ENCODE measurements at places on chromosomes 7 and 10.
A peak's percentile ranks its signal among the peaks of the same experiment; 100 is the strongest.

DNA sequence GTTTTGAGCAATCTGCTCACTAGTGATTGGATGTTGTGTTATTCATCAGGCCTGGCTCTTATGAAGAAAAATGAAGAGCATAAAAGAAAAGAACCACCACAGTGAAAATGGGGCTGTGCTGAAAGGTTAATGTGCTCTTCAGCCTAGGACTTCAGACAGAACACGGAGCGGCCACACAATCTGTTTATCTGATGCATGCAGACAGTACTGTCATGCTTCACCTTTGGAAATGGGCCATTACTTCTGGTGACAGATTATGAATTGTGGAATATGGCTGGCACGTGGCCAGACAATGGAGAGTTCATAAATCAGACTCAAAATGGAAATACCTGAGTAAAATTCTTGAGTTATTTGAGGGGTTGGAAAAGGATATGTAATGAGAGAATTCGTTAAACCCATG, 86.0 kb upstream of the NOBOX start:
- no peak for DNase-seq

DNA sequence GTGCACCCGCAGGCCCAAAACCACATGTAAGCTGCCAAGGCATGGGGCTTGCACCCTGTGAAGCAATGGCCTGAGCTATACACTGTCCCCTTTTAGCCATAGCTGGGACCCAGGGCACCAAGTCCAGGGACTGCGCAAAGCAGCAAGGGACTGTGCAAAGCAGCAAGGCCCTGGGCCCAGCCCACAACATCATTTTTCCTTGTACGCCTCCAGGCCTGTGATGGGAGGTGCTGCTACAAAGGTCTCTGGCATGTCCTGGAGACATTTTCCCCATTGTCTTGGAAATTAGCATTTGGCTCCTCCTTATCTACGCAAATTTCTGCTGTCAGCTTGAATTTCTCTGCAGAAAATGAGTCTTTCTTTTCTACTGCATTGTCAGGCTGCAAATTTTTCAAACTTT, 24.8 kb downstream of the ARHGAP19 start:
- no peak for DNase-seq

DNA sequence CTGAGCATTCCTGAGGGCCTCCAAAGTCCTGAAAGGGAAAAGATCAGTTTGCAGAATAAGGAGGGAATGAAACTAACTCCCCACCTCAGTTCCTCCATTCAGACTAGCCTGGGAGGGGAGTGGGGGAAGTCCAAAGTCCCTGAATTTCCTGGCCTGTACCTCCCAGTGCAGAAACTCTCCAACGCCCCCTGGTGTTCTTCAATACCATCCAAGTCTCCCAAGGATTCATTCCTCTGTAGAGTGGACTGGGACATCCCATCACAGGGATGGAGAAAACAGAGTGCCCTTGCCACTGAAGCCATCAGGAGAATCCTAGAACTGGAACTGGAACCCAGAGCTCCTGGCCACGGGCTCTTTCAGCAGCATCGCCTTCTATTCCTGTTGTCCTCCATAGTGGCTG, 1.6 kb upstream of the COL13A1 start:
- no peak for DNase-seq

DNA sequence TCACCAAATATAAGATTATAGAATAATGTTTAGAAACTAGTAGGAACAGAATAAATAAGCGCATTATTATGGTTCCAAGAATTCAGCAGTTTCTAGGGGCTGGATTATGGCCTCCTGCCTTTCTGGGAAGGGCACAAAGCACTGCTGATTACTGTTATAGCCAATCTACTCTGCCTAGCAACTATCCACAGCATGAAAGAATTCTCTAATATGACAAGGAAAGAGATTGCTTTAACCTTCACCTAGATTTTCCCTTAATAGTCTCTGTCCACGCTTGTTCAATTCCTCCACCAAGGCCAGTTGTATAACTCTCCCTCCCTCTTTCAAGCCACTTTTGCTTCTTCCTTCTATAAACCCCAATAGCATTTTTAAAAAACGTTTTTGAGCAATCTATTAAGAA, 1033.6 kb upstream of the LRRTM3 start:
- no peak for DNase-seq

- DNase-seq = no peak
Measured at GRCh38 chr10:63700631-63701156, 179.5 kb downstream of the REEP3 start.

DNA sequence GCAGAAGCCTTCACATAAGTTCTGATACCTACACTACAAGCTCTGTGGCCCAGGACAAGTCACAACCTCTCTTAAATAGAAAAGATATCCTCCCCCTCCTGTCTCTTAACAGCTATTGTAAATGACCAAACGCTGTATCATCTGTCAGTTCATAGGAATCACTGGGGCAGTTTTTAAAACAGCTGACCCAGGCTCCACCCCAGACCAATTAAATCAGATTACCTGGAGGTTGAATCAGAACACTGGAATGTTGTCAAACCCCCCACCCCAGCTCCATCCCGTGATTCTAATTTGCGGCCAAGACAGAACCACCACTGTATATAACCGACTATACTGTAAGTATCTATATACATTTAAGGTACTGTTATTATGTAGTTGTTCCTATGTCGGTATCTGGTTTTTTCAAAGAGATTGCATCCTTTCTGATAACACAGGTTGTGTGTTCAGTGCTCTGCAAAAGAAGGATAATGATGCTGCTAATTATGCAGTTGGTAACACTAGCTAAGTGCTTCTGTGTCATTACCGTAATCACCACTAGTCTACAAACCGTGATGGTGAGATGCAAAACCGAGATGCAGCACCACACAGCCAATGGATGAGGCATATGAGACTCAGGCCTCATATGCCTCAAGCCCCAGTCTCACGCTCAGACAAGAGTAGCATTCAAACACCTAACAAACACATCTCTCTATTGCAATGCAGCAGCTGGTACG, 47.4 kb downstream of the TNS3 start:
- DNase-seq = no peak

DNA sequence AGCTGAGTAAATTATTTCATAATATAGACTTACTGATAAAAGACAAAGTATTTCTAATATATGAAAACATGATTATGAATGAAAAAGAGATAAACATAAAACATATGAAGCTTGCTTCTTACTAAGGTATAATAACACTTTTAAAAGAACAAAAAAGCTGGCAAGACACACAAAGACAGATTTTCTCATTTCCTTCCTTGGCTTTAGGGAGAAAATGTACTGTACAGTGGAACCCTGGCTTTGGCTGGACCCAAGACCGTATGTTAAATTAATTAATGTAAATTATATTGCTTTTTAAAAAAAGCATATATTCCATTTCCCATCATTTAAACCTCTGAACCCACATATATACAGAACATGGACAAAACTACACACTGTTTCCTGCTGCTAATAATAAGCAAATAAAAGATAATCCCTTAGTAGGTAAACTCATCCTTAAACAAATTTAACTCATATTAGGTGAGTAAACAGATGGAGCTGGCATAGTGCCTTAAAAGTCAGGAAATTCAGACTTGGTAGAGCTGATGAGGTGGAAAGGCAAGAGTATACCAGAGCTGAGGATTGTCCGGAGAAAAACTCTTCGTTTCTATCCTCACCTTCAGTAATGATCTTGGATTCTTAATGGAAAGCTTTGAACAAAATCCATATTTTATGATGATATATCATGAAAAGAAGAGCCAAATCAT, 1016.4 kb upstream of the KCND2 start:
- DNase-seq = no peak

DNA sequence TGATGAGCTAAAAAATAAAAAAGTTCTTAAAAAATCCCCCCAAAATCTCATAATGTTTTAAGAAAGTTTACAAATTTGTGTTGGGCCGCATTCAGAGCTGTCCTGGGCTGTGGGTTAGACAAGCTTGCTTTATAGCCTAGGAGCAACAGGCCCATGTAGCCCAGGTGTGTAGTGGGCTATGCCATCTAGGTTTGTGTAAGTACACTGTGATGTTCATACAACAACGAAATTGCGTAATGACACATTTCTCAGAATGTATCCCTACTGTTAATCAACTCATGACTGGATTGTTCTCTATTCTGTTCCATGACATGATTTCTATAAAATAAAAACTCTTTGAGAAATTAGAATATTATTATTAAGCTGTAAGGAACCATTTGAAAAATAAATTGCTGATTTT, 13.0 kb downstream of the MIOS start:
- no peak for DNase-seq

DNA sequence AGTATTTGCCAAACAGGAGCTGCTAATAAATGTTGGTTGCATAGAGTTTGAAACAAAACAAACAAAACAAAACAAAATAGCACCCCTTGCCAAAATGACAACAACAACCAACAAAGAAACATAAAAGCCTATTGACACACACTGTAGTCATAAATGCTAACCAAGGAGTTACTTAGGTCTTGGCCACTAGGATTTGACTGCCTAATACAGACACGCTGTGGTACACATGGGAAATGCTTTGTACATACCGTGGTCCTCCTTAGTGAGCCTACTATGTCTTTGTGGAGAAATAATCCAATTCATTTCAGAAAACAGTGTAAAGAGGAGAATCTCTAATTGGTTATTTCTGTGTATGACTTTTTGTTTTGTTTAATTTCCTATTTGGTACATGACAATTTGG, 53.2 kb upstream of the MTPN start:
- DNase-seq = no peak

DNA sequence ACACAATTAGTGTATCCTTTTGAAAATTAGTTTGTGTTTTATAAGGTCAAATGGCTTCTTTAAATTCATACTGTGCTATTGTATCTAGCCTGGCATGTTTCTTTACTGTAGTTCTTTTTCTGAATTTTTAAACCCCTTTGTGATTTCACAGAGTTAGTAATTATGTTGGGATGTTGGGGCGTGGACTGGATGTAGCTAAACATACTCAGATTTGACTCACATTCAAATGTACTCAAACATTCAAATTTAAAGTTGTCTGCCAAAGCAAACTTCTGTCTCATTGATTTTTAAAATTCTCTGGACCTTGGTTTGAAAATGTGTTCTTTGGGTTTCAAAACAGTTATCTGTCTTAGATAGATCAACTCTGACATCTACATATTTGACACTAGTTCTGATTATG, 7.2 kb upstream of the NRP1 start:
- DNase-seq = no peak

- DNase-seq = peak; percentile 39
Measured at GRCh38 chr10:67770537-67770936, 67.5 kb downstream of the DNAJC12 start.

DNA sequence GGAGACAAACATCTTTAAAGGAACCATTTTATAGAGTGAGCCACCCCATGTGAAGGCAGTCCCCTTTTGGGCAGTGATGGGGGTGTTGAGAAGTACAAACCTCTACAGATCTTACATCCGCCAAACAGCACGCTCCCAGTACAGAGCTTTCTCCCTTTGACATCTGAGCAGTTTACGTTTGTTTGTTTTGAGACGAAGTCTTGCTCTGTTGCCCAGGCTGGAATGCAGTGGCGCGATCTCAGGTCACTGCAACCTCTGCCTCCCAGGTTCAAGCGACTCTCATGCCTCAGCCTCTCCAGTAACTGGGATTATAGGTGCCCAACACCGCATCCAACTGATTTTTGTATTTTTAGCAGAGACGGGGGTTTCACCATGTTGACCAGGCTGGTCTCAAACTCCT, 128.9 kb downstream of the CCDC3 start:
- no peak for DNase-seq

DNA sequence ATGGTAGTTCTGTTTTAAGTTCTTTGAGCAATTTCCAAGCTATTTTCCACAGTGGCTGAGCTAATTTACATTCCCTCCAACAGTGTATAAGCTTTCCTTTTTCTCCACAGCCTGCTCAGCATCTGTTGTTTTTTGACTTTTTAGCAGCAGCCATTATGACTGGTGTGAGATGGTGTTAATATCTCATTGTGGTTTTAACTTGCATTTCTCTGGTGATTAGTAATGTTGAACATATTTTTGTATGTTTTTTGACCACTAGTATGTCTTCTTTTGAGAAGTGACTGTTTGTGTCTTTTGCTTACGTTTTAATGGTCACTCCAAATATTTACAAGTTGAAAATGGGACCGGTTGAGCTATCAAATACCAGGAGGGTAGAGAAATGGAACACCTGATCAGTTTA, 20.4 kb downstream of the GNG11 start:
- no peak for DNase-seq

DNA sequence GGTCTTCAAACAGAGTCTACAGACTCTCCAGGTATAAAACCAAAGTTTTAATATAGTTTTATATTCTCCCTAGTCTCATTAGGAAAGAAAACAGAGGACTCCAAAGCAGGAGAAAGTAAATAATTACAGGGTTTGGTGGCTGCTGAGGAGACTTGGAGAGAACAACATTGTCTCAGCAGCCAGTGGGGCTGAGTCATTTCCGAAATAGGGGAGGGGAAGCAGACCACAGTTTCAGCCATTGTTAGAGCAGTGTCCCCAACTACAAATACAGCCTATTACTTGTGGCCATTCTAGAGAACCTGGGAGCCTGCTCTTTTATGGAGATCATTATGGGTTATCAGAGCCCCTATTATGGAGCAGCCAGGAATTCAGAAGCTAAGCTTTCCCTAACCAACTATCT, 44.2 kb upstream of the A1CF start:
- DNase-seq = no peak

DNA sequence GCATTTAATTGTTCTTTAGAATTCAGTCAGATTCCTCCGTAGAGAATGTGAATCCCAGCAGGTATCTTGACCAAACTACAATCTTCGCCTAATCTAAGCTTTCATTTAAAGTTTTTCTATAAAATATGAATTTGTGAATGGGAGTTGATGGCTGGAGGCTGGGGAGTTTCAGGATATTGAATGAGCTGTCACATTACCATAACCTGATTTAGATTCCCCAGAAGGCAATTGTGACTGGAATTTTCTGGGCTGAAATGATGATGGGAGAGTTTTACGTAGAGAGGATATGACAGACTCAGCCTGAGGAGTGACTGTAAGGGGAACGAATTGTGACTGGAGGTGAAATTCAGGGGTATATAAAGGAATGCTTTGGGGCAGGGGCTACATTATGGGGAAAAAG, 411.7 kb upstream of the FZD8 start:
- DNase-seq = no peak

- DNase-seq = no peak
Measured at GRCh38 chr7:46658281-46658680, 737.2 kb upstream of the IGFBP3 start.

- DNase-seq = no peak
Measured at GRCh38 chr10:107059068-107059804, 105.3 kb downstream of the SORCS1 start.

- DNase-seq = no peak
Measured at GRCh38 chr7:151117565-151117964, 31.3 kb downstream of the AGAP3 start.

GRCh38 chr7:106236065-106236464, 48.7 kb downstream of the NAMPT start:
- DNase-seq = no peak

GRCh38 chr10:35834877-35835494, 192.9 kb upstream of the FZD8 start:
- DNase-seq = no peak

- no peak for DNase-seq
Measured at GRCh38 chr7:129775695-129776361, 164.3 kb downstream of the NRF1 start.
